ENCODE measurements at places on chromosomes 5 and 9.
A peak's percentile ranks its signal among the peaks of the same experiment; 100 is the strongest.

DNA sequence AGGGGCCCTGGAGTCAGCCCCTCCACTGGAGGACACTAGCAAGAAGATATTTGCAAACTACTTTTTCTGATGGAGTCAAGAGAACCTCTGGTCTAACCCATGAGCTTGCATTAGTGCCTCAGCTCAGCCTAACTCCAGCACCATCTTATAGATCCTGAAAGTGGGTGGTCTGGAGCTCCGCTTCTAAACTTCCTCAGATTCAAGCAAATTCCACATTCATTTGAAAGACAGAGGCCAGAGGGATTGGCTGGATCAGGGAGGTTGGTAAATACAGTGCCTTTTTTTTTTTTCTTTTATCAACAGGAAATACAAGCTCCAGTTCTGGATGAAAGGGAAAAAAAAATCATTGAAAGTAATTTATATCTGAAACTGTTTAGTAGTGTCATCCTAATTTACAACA, 99.9 kb downstream of the ENC1 start:
- no peak for DNase-seq

- no peak for DNase-seq
Measured at GRCh38 chr5:5316334-5316733, 106.1 kb upstream of the ICE1 start.

- no peak for DNase-seq
Measured at GRCh38 chr5:109923205-109923604, 233.5 kb downstream of the MAN2A1 start.

GRCh38 chr5:9451037-9451436, 94.8 kb downstream of the SEMA5A start:
- DNase-seq: no peak

GRCh38 chr9:35395076-35395705, 94.7 kb upstream of the RUSC2 start:
- DNase-seq: no peak

DNA sequence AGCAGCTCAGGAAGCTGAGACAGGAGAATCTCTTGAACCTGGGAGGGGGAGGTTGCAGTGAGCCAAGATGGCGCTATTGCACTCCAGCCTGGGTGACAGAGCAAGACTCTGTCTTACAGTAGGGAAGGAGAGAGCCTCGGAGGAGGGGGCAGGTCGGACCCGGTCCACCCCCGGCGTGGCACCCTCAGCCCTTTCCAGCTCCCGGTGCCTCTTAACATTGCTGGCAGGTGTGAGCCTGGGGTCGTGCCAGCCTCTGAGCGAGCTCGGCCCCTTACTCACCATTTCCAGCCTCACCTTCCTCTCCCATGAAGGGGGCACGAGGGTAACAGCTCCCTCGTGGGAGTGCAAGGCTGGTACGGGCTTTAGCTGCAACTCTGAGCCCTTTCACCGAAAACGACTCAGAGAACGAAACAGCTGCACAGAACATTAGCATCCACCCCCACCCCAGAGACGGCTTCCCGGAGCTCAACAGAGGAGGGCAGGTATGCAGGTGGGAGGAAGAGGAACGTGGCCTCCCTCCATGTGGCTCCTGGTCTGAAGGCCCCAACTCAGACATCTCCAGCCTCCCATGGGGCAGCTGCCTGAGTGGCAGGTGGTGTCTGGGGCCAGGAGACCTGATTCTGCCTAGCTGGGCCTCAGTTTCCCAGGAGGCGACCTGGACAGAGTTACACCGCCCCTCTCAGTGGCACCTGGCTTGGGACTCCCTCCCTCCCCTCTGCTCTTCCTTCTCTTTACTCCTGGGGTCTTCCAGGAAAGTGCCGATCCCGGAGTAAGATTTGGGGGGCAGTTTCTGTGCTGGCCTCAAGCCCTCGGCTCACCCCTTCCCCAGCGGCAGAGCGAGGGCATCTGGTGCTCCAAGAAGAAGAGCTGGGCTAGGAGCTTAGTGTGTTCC, 28.5 kb upstream of the ABO start:
- no peak for DNase-seq

DNA sequence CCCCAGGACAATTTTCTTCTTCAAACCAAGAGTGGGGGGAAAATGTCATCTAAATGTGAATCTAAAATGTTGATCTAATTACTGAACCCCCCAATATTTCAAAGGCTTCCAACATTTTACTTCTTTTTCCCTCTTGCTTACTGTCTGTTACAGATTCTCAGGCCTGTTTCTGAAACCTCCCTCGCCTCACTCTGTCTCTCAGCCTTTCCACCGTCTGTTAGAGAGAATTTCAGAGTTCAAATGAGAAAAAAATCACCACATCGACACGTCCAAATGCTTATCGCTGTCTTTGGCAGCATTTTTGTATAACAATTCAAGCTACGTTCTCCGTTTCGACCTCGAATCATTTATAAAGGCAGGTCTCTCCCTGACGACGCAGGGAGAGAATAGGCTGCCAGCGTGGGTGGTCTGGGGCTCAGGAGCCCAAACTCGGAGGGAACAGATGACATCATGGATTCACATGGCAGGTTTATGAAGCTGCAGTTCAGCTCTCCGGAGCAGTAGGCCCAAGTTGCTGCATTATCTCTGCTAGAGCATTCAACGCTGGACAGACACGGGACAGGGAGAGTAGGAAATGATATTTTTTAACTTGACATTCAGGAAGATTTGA, 139.8 kb downstream of the GAS1 start:
- DNase-seq: peak; percentile 62

GRCh38 chr5:93831449-93831848, 90.0 kb upstream of the POU5F2 start:
- DNase-seq: no peak

DNA sequence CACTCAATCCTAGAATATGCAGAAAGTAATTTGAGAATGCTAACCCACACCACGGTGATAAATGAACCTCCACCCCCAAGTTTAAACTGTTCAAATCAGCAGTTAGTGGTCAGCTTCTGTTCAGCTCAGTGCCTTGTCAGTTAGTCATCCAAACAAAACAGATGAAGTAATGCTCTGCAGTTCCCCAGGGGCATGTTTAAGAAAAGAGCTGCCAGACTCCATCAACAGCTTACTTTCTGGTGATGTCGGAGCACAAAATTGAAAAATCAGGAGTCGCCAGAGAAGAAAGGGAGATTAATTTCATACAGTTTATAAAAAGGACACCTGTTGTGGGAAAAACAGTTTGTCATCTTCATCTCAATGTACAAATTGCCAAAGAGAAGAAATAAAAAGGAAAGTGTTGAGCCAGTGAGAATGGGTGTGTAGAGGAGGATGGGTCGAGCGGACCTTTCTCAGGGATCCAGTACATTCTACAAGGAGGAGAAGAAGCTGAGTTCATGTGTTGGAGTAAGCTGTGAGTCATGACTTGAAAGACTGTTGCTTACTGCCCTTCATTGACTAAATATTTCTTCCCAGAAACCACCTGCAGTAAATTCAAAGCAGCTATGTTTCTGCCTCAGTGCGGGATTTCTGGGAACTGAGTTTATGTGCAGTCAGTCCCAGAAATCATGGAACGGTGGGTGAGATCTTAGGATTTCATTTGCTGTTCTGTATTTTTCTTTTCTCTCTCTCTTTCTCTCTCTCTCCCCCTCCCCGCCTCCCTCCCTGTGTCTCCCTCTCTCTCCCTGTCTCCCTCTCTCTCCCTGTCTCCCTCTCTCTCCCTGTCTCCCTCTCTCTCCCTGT, 13.7 kb downstream of the TRIO start:
- DNase-seq: no peak

DNA sequence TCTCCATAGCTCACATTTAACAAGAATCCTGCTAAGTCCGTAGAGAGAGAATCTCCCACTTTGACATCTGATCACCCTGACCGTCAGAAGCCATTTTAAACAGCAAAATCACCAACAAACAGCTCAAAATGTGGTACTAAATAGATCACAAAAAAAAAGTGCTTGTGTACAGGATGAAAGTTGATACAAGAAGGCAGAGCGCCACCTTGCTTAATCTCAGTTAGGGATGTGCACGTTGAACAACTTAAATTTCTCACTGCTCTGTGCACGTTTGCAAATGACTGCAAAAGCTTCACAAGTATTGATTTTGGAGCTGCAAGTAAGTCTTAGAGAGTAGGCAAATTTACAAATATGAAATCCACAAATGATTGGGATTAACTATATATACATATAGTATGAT, 63.1 kb upstream of the NREP start:
- no peak for DNase-seq

DNA sequence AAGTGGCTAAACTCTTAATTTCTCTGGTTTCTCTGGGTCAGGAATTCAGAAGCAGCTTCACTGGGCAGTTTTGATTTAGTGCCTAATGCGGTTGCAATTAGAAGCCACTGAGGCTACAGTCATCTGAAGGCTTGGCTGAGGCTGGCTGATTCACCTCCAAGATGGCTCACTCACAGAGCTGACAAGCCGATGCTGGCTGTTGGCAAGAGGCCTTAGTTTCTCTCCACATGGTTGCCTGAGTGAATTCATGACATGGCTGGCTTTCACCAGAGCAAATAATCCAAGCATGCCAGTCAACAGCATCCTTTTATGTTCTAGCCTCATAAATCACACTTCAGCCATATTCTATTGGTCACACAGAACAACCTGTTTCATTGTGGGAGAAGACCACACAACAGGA, 2.8 kb upstream of the CDK7 start:
- no peak for DNase-seq
